ENCODE measurements at places on chromosomes 11 and 22.
A peak's percentile ranks its signal among the peaks of the same experiment; 100 is the strongest.

- no peak for DNase-seq
Observed at GRCh38 chr11:1573077-1573902, 1.2 kb upstream of the DUSP8 start.

GRCh38 chr11:77400775-77401449, 73.0 kb downstream of the PAK1 start:
- no peak for DNase-seq

GRCh38 chr11:34335331-34335730, 22.5 kb downstream of the ABTB2 start:
- DNase-seq: no peak

DNA sequence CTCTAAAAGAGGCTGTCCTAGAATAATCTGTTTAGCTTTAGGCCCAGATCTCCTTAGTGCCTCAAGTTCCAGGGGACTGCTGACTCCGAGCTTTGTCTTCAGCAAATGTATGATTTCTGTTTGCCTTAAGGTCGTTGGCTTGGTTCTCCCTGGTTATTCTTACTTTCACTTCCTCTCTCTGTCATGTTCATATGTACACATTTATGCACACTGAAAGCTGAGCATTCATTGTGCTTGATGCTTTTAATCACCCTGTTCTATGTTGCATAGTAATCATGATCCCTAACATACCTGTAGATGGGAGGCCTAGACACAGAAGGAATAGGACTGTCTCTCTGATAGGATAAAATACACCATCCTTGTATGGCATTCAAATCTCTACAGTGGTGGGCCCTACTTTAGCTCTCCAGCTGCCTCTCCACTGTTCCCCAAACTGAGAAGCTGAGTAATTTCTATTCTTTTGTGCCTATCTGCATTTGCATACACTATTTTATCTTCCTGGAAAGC, 7.2 kb downstream of the PPFIBP2 start:
- DNase-seq: no peak

DNA sequence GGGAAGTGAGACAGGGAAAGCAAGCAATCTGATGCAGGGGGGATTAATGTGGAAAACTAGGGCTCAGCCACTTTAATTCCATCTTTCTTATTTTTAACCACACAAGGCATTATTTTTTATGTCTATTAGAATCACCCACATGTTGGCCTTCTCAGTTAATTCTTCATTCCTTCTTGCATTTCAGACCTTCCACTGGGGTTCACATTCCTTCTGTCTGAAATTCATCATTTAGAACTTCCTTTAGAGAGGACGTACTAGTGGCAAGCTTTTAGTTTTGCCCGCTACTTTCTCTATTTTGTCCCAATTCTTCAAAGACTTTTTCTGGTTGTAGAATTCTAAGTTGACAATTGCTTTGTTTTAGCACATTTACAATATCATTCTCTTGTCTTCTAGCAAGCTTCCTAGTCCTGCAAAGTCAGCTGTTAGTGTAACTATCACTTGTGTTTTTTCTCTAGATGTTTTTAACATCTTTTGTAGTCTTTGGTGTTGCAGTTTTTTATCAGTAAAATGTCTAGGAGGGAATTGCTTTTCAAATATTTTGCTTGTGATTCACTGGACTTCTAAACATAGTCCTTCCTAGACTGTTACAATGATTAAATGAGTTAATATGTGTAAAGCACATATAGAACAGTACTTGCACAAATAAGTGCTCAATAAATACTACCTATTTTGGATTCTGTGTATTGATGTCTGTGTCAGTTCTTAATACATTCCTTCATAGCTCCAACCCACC, 5.5 kb upstream of the NNMT start:
- no peak for DNase-seq

DNA sequence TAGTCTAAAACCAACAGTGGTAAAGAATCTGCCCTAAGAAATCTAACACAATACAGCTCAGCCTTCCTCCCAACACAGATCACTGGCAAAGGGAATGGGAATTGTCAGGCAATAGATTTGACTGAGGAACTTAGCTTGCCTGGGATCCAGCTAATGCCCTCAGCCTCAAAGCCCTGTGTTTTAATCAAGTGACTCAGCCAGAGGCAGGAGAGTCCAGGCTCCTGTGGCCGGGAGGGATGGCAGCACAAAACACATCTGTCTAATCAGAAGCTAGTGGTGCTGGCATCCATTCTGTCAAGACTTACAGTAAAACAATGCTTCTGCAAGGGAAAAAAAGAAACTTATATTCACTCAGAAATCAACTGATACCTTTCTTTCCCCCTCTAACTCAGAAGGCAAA, 5.6 kb downstream of the SYTL2 start:
- no peak for DNase-seq

- no peak for DNase-seq
Observed at GRCh38 chr22:33886696-33887095, 33.6 kb downstream of the LARGE1 start.

DNA sequence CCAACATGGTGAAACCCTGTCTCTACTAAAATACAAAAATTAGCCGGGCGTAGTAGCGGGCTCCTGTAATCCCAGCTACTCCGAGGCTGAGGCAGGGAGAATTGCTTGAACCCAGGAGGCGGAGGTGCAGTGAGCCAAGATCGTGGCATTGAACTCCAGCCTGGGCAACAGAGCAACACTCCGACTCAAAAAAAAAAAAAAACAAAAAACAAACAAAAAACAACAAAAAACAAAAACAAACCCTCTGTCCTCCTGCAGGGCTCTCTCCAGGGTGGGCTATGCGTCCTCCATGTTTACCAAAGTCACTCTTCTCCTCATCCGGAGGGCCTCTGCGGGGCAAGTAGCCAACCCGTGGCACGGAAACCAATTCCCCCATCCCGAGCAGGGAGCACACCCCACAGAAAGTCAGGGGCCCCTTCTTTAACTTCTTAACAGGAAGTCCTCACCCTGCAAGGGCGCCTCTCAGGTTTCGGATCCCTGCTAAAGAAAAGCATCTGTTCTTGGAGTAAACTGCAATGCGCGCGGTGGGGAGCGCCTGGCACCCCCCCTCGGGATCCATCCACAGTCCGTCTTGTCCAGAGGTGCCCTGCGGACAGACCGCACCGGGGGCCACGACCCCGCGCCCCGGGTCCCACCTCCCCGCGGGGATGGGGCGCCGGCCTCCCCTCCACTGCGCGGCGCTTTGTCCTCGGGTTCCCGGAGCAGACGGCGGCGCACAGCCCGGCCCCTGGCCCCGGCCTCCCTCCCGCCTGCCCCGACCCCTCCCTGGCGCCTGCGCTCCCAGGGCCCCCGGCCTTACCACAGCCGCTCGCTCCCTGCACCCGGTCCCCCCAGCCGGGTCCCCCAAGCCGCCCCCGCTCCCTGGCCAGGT, 712 bp downstream of the CERK start:
- DNase-seq: peak; percentile 90

DNA sequence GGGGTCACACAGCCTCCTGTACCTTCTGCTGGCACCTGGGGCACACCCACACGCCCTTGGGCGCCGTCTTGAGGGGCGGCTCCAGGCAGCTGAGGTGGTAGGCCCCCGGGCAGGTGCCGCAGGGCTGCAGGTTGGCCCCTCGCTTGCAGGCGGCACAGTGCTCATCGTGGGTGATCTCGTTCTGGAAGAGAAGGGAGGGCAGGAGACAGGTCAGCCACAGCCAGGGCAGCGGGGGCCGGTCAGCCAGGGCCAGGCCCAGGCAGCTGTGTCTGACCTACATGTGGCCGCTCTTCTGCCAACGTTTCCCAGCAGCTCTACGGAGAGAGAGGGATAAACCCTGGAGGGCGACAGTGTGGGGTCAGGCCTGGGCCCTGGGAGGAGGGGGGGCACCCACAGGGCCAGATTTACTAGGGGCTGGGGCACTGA, 121.9 kb downstream of the PHF21B start:
- DNase-seq: peak; percentile 56

DNA sequence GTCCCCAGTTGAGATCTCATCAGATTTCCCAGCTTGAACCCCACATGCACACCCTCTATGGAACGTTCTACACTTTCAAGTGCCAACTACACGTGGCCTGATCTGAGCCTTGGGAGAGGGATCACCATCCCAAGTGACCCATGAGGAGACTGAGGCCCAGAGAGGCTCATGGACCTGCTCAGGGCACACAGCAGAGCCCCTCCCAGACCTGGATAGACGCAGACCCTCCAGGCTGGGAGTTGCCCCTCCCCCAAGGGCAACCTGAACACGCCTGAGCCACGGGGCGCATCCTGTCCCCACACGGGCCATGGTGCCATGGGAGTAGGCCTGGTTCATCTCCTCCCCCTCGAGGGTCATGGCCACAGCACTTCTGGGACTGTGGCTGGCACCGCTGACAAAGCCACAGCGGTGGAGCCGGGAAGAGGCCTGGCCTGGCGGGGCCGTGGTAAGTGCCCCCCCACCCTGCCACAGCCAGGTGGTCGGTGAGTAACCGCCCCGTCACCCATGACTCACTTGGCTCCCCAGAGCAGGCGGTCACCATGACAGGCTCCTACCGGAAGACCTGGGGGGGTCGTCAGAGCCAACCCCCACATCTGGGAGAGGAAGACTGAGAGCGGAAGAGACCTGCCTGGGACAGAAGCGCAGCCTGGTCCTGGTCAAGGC, 8.1 kb downstream of the WNT7B start:
- no peak for DNase-seq

GRCh38 chr11:113240790-113241635, 73.4 kb upstream of the TTC12 start:
- no peak for DNase-seq

DNA sequence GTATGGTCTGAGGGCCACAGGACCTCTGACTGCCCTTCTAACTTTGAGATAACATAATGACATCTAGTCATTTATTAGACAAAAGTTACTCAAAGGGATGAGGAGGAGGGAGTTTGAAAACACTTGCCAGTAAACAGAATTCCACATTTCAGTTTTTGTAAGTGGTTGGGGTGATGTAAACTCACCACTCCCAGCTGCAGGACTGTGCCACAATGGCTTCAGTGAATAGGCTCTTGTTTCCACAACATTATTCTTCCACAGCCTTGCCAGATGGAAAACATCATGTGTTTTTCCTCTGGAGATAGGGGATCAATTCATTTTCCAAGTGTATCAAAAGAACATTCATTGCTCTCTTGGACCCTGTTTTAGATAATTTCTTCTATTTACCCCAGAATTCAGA, 147.2 kb upstream of the BDNF start:
- no peak for DNase-seq

DNA sequence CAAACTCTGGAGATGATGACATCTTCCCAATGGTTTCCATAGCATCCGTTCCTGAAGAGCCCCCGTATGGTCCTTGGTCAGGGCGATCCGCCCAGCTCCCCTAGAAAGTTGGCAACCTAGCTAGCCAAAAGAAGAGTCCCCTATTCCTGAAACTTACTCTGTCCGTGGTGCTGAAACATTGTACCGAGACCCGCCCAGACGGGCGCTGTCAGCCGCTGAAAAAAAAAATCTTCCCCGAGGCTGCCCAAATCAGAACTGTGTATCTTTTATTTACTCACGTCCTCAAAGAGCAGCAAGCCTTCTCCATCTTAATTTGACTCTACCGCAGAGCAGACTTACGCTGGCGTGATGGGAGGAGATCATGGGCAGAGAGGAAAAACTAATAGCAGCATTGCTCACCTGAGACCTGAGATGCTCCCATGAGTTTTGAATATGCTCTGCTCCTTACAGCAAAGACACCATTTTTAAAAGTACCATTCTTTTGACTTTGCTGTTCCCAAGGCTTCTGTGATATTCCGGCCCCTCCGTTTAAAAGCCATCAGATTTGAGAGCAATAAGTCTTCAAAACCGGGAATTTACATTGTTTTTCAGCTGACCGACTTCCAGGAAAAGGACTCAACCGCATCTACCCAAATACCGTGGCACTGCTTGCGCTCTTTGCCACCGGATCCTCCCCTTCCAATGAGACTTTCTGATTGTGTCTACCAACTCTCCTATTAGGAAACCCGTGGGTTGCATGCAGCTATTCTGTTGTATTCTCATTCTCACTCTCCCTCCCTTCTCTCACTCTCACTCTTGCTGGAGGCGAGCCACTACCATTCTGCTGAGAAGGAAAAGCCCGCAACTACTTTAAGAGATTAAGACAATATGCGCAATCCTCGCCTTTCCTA, at the start of gene SLC17A6:
TSS of gene SLC17A6 (plus strand) at position 786 of the 890 bp plus-strand sequence. CDS start 153 bp downstream, outside the sequence.
- no peak for DNase-seq

DNA sequence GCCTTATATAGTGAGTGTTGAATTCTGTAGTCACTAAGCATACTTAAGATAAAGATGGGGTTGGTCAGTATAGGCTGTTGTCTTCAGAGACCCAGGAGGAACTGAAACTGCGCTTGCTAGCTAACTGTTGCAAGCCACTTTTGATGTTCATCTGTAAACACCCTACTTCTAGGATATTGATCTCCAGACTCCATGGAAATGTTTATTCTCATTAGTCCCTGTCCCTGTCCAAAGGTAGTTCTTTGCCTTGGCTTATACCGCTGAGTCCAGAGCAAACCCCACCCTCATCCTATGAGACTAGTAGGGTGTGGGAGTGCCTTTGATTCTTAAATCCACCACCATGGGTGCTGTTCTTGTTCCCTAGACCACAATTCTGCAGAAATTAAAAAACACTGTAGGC, 36.4 kb downstream of the DEPDC5 start:
- no peak for DNase-seq

DNA sequence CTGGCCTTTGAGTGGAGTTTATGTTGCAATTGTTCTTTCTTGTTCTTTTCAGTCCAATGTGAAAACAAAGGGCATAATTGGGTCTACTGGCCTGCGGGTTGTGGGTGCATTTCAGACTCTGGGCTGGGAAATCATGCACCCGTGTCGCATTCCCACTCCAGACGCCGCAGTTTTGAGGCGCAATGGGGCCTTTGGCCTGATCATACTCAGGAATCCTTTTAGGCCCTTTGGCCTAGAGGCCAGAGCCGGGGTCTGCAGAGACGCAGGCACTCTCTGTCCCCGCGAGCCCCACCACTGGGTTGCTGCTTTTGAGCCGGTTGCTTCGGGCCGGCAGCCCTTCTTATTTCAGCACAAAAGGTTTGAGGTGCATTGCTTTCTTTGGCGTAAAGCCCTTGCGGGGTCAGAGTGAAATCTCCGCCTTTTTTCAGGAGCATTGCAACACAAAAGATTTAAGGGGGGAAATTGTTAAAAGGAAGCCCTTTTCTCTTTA, 48.4 kb upstream of the DBX1 start:
- no peak for DNase-seq

- no peak for DNase-seq
Observed at GRCh38 chr11:117547195-117547850, 219.7 kb downstream of the CEP164 start.

GRCh38 chr11:104803776-104804175, 94.5 kb downstream of the CASP12 start:
- no peak for DNase-seq

- DNase-seq: no peak
Observed at GRCh38 chr11:123344790-123345357, 85.2 kb upstream of the GRAMD1B start.

DNA sequence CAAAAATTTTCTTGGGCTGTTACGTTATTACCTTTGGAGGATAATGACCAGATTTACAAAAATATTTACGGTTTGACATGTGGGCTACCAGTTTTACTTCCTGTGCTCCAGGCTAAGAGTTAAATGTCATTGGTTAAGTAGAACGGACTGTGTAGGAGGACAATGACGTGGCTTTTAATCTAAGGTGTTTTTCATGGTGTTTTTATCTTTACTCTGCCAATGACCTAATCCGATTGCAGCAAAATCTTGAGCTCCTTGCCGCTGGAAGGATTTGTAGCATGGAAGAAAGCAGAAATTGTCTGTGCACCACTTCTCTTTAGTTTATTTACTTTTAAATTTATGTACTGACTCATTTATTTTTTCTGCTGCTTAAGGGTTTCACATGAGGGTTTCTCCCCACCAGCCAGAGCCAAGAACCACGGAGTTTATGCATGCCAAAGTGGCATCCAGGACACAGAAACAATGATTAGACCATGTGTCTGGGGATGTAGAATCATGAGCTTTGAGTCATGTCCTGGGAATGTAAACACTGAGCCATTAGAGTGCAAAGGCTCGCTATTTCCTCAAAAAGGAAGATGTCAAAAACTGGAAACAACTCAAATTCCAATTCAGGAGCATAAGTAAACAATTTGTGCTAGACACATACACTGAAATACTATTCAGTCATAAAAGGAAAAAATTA, 1.9 kb upstream of the CARD16 start:
- DNase-seq: no peak

Measured in lower leg skin (tissue), 4 donors.